NCI-H524 treated with DMSO at 0.1 percent for 48 hours (cell line): ENCODE measurements at places on chromosomes 5 and 9.

DNA sequence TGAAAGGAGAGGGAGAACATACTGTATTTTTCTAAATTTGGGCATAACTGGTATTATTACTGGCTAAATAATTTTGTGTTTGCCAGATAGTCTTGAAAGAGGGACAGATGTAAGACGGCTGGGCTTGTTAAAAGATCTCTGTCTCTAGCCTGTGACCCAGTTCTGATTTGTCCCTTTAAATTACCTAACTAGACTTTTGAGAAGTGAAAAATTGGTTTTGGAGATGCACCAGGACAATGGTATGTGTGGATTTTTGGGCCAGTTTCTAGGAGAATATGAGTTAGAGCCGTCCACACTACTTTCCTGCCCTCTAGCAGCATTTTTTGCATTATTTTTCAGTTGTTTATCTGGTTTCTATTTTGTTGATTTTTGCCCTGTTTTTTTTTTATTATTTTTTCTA, 33.5 kb downstream of the LNPEP start:
- DNase-seq, result no peak

DNA sequence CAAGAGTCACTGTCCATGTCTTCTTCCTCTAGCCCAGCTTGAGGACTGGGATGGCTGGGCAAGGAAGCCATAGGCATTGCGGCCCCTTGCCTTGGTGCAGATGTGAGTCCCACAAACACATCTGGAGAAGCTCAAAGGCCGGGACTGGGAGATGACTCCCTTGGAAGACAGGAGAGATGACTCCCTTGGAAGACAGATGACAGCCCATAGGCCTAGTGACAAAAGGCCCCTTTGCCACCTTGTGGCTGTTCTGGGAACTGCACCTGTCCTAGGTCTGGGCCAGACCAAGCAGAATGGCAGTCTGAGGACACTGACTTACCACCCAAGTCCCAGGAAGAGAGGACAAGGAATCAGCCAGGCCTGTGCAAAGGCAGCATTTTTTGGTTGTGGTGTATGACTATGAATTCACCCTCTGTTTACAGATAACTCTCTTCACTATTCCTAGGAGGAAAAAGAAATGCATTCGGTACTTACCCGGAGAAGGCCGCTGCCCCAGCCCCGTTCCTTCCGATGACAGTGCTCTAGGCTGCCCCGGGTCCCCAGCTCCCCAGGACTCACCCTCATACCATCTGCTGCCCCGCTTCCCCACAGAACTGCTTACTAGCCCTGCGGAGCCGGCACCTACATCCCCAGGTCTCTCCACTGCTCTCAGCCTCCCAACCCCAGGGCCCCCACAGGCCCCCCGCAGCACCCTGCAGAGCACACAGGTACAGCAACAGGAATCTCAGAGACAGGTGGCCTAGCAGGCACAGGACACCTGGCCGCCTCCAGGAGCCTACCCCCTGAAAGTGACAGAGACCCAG, 30.8 kb downstream of the SKP1 start:
- no peak for DNase-seq

GRCh38 chr5:14366763-14367162, 214.8 kb upstream of the OTULINL start:
- no peak for DNase-seq

- no peak for DNase-seq
These were observed 33.9 kb downstream of the NR4A3 start for GRCh38 chr9:99855467-99856176.

DNA sequence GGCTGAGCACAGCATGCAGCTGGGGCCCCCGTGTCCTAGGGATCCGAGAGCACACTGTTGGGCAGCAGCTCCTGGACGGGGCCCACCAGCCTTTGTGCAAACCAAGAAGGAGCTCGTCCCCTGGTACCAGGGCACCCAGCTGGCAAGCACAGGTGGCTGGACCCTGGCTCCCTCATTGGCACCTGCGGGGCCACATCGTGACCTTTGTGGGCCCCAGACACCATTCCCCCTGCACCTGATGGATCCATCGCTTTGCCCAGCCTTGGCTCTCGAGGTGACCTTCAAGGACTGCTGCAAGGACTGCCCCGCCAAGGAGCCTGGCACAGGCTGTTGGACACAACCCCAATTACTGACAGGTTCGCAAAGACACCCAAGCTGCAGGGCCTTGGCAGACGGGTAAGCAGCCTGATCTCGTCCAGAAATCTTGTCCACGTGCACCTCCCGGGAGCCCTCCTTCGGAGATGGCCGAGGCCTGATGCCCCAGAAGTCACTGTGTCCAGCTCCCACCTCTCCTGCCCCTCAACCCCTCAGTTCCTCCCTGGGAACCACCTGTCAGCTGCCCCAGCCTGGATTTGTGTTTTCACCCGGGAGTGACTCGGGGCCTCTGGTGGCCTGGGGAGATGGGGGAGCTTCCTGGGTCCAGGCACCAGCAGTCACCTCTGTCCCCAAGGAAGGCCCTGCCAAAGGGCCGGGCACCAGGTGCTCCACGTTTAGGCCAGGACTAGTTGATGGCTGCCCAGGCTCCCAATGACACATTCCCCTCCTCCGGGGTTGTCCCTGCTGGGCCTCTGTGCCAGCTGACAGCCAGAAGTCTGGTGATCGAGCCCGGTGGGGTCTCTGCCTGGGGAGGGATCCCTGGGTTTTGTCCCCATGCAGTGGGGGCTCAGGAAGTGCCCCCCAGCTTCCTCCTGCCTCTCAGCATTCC, 137.1 kb upstream of the PPP1R26 start:
- DNase-seq, result no peak

DNA sequence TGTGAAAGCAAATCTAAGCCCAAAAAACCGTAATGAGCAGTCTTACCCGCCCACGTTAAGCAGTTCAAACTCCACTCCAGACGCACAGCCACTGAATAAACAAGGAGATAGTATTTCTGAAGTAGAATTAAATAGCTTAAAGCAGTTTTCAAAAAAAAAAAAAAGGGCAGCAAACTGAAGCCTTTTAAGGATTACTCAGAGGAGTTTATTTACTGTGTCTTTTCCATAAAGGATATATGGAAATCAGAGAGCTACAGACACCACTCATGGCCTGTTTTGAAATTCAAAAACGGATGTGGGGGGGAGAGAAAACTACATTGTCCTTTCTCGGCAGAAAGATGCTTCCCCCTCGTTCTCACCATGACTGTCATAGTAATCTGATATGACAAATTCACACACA, 83.7 kb upstream of the IRX1 start:
- no peak for DNase-seq

DNA sequence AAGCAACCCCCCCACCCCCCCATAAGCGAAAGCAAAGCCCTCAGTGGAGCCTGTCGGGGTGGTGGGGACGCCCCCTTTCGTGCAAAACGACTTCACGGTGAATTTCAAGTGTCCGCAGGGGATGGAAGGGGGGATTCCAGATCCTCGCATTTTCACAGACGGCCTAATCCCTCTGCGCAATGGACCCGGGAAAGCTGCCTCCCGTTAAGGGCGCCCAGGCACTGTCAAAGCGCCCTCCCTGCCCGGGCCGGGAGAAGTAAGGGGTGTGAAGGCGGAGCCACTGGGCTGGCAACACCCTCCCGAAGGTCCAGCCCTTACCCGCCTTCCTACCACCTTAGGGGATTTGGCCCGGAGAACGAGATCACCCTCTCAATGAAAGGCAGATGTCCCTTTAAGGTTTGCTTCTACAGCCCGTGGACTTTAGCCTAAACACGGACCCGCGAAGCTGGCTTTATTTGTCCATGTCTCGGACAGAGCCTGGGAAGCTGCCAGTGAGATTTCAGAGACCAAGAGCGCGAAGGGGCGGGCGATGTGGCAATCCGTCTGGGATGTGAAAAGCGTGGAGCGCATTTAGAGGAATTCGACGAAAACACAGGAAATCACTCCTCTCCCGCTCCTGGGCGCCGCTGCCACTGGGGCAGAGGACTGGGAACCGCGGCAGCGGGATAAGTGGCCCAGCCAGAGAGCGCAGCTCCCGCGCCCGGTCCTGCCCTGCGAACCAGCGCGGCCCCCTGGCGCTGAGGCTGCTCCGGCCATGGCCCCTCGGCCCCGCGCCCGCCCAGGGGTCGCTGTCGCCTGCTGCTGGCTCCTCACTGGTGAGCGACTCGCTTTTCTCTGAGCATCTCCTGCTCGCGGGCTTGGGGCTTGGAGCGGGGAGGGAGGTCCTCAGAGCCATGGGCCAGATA, at the start of the genes ITGA1 and PELO:
TSS of gene ITGA1 (plus strand) at position 317 of the 905 bp plus-strand sequence. CDS start at position 755, 438 bp downstream.
TSS of gene PELO (plus strand) at position 317 of the 905 bp plus-strand sequence. CDS start 12,479 bp downstream, outside the sequence.
- peak; percentile 64 for DNase-seq

DNA sequence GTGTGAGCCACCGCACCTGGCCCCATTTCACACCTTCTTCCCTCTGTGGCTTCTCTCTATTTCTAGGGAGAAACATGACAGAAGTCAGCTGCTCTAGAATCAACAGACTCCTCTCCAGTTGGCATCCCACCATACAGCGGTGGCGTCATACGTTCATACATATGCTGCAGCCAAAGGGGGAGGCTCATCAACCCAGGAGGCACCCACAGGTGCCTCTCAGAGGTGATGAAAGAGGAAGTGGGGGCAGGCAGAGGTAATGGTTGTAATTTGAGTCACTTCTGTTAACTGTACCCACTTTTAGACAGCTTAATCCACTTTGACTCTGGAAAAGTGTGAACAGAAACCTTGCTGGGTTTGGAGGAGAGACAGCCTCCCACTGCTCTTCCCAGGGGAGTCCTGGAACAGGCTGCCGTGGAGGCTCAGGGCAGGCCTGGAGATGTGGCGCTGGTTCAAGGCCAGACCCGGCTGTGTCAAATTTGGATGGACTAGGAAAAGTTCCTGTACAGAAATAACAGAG, 47.3 kb upstream of the SUB1 start:
- no peak for DNase-seq

DNA sequence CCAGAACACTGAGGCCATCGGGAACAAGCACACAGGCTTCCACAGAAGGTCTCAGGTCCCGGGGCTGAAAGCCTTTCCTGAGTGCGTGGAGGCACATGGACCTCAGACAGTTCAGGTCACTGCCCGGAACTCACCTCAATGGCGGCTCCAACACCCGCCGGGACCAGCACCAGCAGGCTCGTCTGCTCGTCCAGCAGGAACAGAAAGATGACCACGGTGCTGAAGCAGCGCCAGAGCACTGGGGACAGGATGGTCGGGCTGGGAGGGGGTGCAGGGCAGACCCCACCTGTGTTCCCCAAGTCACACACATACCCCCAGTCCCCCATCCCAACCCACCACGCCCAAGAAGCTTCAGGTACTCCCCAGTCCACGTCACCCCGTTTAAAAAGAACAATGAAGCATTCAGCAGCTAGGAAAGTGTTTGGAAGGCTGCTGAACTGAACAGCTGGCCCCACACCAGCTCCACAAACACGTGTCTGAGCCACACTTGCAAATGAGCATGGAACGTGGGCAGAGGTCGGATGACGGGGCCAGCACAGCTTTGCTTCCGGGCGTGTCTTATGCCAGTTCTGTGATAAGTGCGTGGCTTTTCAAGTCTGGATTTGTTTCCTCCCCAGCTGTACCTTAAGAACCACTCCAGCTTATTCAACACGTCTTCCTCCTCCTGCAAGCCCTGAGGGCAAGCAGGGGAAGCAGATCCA, 14.6 kb downstream of the CLPTM1L start:
- no peak for DNase-seq

DNA sequence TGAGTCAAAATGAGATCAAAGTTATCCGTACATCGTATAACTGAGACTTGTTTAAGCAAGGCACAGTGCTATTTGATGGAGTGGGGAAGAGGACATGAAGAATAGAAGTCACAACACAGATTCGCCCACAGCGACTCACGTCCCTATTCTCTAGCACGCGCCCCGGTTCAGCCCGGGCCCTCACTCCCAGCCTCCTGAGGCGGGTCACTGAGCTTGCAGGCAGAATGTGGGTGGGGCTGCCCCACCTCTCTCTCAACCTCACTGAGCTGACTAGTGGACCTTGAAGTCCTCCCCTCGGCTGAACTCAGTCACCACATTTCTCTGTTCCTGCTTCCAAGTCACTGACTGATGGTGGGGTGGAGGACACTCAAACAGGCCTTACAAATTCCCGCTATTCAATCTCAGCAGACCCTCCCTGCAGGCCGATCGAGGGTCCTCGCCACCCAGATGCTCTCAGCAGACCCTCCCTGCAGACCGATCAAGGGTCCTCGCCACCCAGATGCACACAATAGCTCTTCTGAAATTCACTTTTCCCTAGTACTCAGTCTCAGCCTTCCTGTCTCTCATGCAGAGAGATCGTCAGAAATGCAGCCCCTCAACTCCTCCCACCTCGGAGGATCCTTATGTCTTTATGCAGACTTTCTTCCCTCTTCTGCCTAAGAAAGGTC, 12.9 kb downstream of the GLDC start:
- no peak for DNase-seq

DNA sequence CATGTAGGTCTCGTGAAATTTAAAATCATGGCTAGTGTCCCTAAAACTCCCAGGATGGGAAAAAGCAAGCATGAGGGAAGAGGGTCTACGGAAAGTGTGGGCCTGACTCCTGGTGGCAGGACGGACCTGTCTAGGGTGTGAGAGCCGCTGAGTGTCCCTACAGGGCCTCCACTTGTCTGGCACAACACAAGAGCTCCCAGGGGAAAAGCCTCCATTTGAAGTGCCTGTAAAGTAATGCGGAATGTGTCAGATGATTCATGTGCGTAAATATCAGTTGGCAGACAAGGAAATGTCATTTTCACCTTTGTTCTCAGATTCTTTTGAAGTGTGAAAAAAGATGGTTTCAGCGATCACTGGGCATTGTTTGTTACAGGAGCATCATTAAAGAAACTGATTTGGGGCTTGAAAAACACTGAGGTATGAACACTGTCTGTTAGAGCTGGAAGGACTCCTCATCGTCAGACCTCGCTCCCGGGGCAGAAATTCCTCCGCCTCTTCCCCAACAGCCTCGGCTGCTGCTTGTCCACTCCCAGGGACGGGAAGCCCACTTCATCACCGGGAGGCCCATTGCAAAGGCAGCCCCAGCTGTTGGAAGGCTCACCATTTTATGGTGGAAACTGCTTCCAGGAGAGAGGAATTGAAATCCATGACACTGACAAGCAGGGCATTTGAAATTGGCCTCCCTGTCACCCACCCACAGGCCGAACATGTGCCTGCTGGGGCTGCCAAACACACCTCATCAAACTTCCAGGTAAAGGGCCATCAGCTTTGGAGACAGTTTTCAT, 240.8 kb downstream of the FSTL4 start:
- DNase-seq, result no peak

- DNase-seq, result no peak
These were observed 742 bp downstream of the BHMT2 start for GRCh38 chr5:79070350-79070667.

- DNase-seq, result no peak
These were observed 79.5 kb downstream of the MVB12B start for GRCh38 chr9:126406075-126406667.

DNA sequence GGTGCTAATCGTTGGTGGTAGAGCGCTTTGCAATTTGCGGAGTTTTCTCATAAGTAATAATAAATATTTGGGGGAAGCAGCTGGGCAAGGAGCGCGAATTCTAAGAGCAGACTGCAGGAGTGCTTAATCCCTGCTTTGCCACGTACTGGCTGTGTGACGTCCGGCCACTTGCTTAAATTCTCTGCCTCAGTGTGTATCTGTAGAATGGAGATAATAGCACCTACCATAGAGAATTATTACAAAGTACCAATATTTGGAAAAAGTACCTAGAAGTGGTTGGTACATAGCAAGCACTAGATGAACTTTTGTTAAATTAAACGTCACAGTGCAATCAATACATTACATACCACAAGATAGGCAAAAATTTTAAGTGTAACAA, 598 bp upstream of the TMED7 start:
- DNase-seq, result peak; percentile 72
